ENCODE measurements at places on chromosomes 11 and 22.

GRCh38 chr22:46050916-46051614, 74.1 kb upstream of the WNT7B start:
- no peak for DNase-seq

- DNase-seq = no peak
Measured at GRCh38 chr11:8337130-8337795, 73.6 kb upstream of the LMO1 start.

DNA sequence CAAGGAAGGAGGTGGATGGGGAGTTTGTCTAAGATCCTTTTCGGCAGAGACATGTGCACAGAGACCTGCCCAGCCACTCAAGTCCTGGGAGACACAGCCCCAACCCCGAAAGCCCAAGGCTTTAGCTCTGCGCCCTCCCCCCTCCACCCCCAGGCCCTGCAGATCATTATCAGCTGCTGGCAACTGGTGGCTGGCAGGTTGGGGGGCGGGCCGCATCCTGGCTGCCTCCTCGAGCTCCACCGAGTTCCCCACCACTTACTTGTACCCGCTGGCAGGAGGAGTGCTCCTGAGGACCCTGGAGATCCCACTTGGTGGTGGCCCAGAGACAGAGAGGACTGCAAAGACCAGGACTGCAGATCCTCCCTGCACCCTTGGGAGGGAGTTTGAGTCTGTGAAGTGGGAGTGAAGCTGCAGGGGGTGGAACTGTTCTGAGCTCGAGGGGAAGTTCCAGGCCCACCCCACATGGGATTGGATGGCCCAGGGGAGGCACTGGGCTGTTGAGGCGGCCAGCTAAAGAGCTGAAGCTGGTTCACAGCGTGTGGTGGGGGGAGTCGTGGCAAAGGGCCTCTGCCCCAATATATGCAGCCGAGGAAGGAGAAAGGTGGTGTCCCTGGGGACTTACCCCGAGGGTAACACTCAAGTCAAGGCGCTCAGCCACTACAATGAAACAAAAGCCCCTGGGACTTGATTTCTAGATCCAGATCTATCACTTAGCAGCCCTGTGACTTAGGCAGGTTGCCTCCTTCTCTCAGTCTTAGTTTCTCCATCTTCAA, 19.9 kb upstream of the CCDC86 start:
- DNase-seq = no peak

- DNase-seq = peak; percentile 18
Measured at GRCh38 chr11:116454020-116454645, 318.7 kb downstream of the BUD13 start.

DNA sequence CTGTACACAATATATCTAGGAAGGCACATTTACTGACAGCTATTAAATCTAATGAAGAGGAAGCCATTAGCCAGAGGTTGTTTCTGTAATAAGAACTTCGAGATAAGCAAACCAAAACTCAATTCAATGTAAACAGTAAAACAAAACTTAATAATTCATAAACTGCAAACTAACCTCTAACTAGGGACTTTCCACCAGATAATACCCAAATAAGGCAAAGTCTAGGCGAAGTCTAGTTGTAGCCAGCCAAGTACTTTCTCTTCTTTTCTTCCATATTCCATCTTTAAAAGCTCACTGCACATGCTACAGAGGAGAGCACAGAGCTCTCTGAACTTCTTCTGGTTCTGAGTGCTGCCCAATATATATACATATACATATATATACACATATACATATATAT, 229.9 kb upstream of the ANO5 start:
- no peak for DNase-seq

DNA sequence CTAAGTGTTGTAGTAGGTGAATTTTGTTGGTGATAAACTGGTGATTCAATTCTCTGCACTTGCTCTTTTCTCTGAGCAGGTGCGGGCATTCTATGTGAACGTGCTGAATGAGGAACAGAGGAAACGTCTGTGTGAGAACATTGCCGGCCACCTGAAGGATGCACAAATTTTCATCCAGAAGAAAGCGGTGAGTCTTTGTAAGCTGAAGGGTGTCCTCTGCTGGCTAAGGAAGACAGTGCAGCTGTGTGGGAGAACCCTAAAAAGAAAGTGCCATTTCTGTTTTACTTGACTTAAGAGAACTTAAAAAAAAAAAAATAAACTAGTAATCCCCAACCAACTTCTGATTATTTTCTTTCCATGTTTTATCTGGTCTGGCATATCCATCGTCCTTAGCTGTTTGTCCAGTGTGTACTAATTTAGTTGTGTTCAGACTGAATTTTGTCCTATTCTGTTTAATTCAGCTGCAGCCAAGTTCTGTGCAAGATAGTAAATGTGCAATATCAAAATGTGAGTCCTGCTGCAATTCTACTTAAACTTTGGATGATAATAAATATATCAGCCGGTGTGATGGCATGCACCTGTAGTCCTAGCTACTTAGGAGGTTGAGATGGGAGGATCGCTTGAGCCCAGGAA, 29.6 kb downstream of the CAT start:
- DNase-seq = peak; percentile 34

DNA sequence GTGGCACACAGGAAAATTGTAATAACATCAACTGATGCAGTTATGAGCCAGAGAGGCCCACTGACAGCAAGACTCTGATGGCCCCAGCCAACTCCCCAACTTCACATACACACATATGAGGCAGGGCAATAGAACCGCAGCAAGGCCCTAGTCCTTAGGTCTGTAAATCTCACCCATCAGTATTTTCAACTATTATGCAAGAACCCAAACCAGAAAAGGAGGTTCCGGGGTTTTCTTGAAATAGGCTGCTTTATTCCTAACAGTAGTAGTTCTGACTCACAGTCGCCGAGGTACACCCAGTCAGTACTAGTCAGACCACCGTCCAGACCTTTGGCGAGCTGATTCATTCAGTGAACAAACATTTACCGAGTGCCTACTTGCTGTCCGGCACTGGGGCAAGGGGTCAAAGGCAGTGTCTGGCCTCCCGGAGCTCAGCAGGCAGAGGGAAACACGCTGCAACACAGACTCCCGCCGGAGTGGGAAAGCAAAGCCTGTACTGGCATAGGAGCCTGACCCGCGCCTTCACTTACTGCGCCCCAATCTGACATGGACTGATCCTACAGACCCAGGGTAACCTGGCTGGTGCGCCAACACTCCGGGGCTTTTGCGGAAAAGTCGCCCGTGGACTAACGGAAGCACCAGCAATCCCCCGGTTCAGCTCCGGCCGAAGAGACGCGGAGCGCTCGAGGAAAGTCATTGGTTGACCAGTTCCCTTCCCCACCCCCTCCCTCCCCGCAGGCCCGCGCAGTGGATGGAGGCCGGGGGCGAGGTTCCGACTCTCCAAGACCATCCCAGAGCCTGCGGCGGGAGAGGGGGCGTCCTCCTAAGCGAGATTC, 1.3 kb downstream of the PLEKHA7 start:
- peak; percentile 85 for DNase-seq

DNA sequence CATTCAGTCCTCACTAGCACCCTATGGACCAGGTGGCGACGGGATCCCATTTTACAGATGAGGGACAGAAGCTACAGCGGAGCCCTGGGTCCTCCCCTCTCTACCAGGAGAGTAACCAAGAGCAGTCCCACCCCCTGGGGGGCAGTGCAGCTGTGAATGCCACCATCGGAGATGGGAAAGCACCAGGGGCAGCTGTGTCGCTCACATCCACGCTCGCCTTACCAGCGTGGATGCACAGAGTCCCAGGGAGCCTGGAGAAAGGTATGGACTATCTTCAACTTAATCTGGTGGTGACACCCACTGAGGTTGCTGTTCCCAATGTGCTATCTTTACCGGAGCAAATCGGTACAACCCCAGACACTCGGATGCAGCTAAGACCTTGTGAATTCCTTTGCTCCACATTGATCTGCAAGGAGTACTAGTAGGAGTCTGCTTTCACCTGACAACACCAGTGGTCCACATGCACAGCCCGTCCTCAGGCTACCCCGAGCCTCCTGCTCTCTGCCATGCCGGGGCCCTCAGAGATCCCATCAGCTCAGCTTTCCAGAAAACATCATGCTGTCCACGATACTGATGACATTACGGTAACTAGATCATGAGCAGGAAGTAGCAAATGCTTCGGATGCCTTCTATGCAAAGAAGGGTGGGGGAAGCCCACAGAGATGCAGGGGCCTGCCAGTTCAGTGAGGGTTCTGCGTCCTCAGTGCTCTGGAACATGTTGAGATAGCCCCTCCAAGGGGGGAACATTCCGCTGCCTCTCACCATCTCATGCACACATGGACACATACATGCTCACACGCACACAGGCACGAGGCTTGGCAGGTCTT, 126.0 kb downstream of the CTTN start:
- DNase-seq = no peak

- DNase-seq = no peak
Measured at GRCh38 chr22:22750335-22751042, 106.1 kb downstream of the GGTLC2 start.

DNA sequence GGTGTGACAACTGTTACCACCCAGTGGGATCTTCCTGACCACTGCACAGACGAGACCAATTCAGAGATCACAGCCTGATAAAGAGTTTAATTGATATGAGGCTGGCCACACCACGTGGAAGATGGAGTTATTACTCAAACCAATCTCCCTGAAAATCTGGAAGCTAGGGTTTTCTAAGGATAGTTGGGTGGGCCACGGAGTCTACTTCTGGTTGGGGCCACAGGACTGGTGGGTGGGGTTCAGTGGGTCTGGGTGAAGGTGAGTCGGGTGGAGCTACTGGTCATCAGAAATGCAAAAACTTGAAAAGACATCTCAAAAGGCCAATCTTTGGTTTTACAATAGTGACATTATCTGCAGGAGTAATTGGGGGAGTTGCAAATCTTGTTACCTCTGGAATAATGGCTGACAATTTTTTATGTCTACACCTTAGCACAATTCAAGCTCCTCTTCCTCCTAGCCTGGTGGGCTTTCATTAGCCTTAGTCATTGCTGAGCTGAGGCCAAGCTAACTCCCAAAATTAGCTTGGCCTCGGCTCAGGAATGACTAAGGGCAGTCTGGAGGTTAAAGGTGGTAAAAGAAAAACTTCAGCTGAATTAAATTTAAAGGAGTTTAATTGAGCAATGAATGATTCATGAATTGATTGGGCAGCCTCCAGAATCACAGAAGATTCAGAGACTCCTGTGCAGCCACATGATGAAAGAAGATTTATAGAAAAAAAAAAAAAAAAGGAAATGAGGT, 13.1 kb downstream of the C11orf96 start:
- peak; percentile 31 for DNase-seq

DNA sequence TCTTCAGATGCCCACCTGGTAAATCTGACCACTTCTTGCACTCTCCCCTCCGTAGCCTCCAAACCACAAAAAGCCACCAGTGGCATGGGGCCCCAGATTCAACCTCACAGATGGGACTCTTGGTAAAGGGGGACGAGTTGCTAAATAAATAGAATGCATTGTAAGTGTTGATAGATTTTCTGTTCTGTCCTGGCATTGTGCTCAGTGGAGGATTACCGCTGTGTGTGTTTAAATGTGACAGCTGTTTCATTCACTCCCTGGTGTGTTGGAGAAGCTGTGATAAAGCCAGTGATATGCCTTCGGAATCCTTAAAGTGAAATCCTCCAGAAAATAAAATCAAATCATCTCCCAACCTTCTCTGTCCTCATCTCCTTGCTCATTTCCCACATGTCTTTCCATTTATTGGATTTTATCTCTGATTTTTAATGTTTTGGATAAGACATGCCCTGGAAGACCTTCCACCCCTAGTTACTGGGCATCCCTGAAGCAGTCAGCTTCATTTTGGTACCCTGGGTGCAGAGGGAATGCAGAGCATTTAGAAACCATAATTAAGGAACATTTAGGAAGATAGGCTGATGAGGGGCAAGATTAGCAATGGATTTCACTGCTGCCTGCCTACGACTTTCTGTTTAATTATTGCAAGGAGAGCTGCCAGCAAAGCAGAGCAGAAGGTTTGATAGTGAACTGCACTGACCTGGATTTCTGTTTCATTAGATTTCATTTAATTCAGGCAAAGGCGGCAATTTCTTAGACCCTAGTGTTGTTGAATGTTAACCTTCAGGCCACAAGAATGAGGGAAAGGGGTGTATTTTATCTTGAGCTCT, 460.9 kb upstream of the KIRREL3 start:
- DNase-seq = no peak

GRCh38 chr22:46071451-46072109, 78.7 kb upstream of the PPARA start:
- DNase-seq = peak; percentile 97

- DNase-seq = no peak
Measured at GRCh38 chr22:38733329-38733723, 22.5 kb downstream of the SUN2 start.

GRCh38 chr22:23856721-23857605, 712 bp upstream of the SLC2A11 start:
- peak; percentile 24 for DNase-seq

DNA sequence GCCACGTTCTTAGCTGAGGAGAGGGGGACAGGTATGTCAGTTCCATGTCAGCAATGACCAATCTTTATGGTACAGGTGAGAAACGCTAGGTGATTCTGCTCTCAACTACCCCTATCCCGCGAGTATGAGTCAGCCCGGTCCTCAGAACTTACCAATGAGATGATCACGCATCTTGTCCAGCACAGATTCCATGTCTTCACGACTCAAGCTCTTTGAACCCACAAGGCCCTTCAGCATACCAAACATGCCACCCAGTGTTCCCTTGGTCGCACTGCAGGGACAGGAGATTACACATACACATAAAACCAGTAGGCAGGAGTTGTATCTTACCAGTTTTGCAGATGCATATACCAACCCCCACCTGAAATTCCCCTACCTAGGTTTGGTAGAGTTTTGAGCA, 2.9 kb downstream of the SRPRA start:
- no peak for DNase-seq

- DNase-seq = peak; percentile 65
Measured at GRCh38 chr22:22703715-22704114, 59.3 kb downstream of the GGTLC2 start.

GRCh38 chr11:102793677-102794290, 4.2 kb downstream of the MMP1 start:
- no peak for DNase-seq

- no peak for DNase-seq
Measured at GRCh38 chr22:20015971-20016733, 471 bp downstream of the ARVCF start.

- peak; percentile 54 for DNase-seq
Measured at GRCh38 chr11:124725719-124726105, 14.0 kb upstream of the NRGN start.

DNA sequence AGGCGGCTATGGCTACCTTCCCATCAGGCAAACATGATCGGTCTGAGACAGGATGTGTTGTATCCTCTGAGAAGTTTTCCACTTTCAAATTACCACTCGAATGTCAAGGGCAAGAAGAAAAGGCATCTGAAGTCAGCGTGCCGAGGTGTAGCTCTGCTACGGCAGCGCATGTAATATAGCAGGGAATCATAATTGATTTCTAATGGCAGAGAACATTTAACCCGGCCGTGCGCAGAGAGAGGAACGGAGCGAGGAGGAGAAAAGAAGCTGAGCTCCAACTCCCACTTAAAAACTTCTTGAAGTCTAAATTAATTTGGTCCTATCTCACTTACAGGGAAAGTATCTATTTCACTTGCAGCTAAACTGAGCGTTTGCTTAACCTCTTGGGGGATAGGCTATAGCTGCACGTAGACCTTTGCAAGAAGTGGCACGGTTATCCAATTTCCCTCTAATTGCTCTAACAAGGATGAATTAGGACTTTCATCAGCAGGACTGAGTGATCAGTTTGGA, 137.3 kb upstream of the KIRREL3 start:
- DNase-seq = no peak

- DNase-seq = no peak
Measured at GRCh38 chr11:37647767-37648166, 1049.7 kb upstream of the RAG2 start.
